ENCODE measurements at places on chromosomes 5 and 9.

GRCh38 chr5:116442095-116442534 lies 132.5 kb downstream of the SEMA6A start:
- peak; percentile 89 for DNase-seq

DNA sequence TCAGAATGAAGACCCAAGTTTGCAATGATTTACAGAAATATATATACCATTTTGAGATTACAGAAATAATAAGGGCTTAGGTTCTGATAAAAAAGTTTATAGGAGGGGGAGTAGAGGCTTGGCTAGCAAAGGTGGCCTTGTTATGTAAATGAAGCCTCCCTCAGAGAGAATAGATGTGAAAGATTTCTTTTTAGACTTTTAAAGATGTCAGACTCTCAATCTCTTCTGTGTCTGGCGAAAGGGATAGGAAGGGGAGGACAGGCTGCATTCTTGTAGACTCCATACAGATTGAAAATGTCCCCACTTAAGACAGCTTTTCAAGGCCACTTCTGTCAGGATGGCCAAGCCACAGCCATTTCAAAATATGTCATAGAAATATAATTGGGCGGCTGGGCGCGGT lies 63.1 kb upstream of the CLINT1 start:
- DNase-seq = no peak

- no peak for DNase-seq
Measured at GRCh38 chr5:1519631-1520210, 4.0 kb downstream of the LPCAT1 start.

DNA sequence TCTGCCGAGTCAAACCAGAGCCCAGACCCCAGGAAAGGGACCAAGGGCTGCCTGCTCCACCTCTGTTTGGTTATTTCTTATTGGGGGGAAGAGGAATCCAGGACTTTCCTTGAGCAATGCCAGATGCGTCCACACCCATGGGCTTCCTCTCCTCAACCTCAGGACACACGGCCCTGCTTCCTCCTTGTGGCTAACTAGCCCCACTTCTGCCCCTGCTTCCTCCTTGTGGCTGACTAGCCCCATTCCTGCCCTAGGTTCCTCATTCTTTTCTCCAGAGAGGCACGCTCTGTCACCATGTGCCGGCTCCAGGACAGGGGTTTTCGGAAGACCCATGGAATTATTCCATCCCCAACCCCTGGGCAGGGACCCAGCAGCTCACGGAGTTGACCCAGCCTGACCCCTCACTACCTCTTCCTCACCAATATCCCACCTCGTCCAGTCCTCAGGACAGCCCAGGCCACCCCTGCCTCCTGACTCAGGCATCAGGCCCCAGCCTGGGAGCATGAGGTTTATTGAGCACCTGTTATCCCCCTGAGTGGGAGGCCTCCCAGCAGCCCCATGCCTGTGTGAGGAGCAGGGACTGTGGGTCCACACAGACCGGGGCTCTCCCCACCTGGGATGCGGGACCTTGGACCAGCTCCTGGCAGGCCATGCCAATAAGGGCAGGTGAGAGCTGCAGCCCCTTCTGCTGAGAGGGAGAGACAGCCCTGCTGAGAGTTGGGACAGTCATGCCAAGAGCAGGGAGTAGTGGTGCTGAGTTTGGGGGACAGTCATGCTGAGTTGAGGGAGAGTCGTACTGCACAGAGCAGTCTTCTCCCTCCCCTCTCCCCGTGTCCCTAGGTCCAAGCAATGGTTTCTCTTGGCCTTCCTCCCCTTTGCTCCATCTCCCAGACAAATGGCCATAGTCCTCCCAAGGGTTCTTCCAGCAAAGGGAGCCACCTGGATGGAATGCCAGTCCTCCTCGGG lies 11.8 kb upstream of the FCN1 start:
- no peak for DNase-seq

- no peak for DNase-seq
Measured at GRCh38 chr5:36070687-36071571, 4.2 kb upstream of the UGT3A2 start.

DNA sequence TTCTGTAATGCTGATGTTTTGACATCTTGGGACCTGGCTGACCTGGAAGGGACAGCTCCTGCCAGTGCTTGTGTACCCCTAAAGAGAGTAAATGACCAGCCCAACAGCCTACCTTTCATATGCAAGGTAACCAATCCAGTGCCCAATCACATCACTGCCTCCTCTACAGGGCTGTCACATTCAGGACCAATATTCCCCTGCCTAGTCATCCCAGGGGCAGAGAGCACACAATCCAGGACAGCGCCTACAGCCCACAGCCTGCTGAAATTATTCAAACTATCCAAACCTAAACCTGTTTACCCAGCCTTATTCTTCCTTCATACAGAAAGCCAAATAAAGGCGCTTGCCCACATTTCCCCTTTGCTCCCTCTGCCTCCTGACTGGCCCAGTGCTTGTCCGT lies 284.1 kb downstream of the CTNND2 start:
- DNase-seq = no peak

DNA sequence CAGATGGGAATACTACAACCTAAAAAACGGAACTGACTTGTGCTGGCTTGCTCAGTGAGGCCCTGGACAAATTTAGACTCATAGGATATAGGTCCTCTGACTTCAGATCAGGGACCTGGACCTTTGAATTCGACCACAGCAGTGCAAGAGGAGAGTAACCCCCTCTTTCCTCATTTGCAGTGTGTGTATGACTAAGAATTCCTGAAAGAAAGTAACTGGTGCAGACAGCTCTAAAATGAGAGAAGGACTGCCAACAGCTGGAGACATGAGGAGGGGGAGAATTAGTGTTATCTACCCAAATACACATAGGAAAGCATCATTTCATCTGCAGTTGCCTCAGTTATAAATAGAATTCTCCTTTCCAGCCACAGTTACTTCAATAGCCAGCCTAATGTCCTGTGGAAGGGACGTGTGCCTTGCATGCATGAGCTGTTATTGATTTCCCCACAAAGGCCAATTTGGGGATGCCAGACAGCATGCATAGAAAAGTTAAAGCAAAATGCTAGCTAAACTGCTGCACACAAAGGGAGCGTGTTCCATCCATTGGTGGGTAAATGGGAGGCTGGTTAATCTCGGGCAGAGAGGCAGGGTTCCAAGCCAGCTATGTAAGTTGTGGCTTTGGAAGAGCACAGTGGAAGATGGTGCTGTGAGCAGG lies 442.7 kb downstream of the CDK5RAP2 start:
- DNase-seq = no peak

DNA sequence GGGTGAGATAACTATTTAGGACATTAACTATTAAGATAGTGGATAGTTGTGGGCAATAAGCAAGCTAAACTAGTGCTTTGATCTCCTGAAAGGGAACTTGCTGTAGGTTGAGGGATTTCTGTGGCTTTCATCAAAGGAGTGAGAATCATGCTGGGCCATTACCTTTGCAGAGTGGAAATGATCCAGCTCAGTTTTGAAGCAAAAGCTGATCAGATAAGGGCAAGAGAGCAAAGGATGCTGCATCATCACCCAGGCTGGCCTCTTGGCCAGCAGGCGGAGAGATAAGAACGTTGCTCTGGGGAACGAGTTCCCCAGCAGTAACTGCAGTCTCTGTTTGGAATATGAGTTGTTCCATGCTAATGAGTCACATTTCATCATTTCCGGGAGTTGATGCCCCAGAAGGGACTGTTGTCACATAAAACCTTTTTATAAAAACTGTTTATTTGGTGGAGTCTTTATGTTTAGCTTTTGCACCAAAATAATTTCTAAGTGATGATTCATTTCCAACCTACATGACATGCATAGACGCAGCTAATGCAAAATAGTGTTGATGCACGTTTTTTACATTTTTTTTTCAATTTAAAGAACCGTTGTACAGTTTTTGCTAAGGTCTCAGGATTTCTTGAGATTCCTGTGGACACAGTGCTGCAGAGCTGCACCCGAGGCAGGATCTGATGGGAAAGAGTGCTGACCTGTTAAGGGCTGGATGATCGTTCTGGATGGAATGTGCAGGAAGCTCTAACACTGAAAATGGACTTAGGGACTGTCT lies 99.3 kb downstream of the ACTBL2 start:
- DNase-seq = no peak

GRCh38 chr5:129163810-129164378 lies 69.3 kb downstream of the ISOC1 start:
- DNase-seq = no peak

DNA sequence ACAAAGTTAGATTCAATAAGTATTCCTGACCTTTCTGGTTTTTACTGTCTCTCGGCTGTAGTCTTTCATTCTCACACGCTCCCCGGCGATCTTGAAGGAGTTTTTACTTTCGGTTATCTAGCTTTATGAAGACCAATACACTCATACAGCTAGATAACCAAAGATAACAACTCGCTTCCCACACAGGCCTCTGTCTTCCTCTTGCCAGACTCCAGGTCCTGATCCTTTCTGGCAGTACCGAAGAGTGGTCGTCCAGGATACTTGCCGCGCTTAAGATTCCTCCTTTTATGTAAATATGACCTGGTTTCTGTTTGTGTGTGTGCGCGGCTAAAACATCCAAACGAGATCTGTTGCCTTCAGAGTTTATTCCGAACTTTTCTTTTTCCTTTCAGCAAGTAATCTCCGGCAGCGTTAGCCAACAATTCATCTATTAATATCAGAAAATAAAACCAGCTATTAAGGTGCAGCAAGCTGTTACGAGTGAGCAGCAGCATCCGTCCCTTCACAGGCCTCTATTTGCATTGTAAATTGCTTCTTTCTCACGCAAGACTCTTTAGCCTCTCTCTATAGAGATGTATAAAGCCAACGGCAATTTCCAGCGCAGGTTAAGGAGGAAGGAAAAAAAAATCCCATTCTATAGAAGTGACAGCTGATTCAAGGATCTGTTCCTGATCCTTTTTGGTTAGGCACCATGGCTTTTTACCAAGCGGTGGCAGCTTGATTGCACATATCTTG lies 216.1 kb downstream of the MEF2C start:
- no peak for DNase-seq

GRCh38 chr9:88587885-88588649 lies 53.1 kb downstream of the NXNL2 start:
- DNase-seq = no peak

- DNase-seq = peak; percentile 35
Measured at GRCh38 chr9:1869843-1870242, 145.3 kb upstream of the SMARCA2 start.

DNA sequence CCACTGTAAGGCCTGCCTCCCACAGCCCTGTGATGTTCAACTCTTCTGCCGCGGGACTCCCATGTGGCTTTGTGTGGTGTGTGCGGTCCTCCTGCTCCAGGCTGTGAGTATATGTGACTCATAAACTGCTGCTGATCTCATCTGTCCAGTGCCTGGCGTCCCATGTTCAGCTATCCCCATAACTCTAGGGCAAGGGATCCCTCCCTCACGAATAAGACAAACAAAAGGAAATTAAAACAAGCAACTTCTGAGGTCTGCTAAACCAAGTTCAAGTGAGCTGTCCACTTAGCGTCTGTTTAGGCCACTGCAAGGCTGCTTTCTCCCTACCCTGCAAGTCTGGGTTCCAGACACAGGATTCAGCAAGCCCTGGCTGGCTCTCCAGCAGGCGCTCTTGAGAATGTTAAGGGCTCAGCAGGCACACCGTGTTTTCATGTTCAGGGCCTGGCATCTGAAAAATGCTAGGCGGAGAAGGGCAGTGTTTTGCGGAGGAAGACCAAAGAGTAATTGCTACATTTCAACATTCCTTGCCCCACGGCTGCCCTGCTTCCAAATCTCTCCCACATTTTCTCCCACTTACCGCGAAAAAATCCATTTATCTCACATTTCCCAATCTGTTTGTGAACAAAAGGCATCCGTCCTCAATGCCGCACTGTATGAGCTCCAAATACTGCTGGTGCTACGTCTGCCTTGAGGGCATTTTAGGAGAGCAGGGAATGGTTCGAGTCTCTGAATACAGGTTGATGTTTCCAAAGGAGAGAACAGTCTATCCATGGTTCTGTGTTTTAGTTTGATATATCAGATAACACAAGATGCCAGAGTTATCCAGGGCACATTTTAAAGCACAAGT lies 280.2 kb downstream of the SEMA5A start:
- DNase-seq = no peak

DNA sequence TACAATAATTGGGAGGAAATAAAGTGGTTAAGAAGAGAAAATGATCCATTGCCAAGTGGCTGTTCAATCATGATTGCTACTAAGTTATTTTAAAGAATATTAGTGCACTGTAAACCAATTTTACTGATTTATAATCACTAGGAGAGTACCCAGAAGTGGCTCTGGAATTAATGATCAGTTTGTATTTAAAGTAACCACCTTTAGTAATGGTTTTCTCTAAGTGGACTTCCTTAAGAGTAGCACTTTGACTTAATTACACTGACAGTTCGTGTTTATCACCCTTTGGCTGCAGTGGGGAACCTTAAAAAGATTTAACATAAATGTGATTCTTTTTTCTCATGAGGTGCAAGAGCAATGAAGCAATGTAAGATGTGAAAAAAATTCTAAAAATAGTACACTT lies 310.8 kb downstream of the CDH12 start:
- peak; percentile 44 for DNase-seq

- no peak for DNase-seq
Measured at GRCh38 chr5:74762599-74762998, 4.3 kb downstream of the GFM2 start.

- DNase-seq = no peak
Measured at GRCh38 chr9:84953252-84953773, 283.8 kb downstream of the NTRK2 start.

DNA sequence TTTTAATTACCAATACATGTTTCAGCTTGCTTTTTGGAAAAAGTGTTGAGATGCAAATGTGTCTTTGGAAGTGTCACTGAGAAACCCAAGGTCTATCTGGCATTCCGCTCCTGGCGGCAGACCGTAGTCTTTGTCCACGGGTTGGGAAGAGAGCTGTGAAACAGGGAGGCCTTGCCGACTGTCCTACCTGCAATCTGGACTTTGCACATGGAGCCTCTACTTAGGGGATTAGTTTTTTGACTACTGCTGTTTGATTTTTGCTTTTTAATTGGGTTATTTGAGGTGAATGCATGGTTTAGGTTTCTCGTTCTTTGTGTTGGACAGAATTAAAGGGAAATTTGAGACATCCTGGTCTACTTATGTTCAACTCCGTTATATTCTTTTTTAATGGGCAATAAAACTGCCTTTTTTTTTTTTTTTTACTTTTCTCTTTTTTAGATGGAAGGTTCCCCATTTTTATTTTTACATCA lies 25.7 kb downstream of the TRIO start:
- no peak for DNase-seq

- DNase-seq = no peak
Measured at GRCh38 chr5:142437563-142437962, 112.7 kb upstream of the SPRY4 start.

DNA sequence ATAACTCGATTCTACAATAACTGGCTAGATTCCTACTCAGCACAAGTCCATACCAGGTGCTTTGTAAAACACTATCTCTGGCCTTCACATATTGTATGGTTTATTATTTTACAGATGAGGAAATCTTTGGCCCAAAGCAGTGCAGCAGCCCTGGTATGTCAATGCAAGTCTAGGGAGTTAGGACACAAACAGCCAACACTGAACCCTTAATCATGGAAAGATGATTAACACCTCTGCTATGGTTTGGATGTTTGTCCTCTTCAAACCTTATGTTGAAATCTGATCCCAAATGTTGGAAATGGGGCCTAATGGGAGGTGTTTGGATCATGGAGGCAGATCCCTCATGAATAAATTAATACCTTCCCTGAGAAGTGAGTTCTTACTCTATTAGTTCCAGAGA lies 76.6 kb downstream of the MAPKAP1 start:
- no peak for DNase-seq

- no peak for DNase-seq
Measured at GRCh38 chr9:131667576-131667975, 72.3 kb downstream of the RAPGEF1 start.

All from NCI-H1105 treated with DMSO at 0.1 percent for 48 hours (cell line).